WERI-Rb-1 (cell line): ENCODE measurements at places on chromosomes 1 and 21.

DNA sequence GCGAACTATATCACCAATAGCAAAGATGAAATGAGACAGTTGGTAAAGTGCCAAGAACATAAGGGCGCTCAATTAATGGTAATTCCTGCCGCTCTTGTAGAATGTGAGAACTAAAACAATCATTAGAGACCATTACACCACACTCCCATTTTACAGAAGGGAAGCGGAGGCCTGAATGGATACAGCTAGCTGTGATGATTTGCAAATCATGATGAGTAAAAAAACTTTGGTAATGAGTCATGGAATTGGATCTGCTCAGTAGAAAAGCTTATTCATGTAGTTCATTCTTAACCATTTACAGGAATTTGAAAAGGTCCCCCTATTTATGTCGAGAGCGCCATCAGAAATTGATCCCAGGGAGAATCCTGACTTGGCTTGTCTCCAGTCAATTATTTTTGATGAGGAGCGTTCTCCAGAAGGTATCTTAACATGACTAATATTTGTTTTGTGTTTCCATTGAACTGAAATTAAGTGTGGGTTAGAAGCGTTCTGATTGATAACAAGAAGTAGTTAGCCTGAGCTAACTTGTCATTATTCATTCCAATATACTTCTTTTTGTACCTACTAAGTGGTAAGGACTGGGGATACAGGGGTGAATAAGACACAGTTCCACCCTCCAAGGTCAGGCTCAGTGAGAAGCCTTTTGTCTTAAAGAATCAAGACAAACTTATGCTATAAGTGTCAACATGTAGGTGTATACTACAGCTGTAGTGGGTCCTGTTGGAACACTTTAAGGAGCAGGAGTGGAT, 812 bp downstream of the TTC4 start:
- DNase-seq: no peak

GRCh38 chr1:114352797-114353196, 158.2 kb downstream of the TRIM33 start:
- DNase-seq: peak; percentile 89

- no peak for DNase-seq
Measured at GRCh38 chr21:38765056-38765455, 40.7 kb upstream of the ETS2 start.

- no peak for DNase-seq
Measured at GRCh38 chr1:44505210-44505993, 100.3 kb downstream of the RNF220 start.

DNA sequence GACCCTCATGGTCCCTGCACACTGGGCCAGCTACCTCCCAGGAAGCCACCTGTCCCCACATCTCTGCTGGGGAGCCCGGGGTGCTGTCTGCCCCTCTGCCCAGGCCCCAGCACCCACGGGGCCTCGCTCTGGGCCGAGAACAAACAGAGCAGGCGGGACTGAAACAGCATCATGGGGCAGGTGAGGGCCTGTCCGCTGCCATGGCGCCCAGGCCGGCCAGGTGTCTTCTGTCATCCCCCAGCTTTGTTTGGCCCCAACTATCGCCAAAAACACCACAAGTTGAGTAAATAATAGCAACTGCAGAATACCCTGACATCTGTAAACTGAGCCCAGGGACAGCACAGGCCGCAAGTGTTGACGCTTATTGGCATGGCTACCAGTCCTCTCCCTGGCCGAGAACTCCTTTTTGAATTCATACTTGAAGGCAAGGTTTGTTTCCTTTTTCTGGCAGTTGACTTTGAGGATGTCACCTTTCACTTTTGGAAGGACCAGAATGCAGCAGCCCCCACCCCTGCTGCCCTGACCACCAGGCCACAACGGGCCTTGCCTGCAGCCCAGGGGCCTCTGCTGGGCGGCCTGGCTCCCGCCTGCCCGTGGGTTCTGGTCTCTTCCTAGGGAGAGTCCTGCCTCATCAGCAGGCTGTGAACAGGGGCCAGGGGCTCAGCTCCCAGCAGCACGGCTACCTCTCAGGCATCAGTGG, 152.7 kb downstream of the CASZ1 start:
- no peak for DNase-seq

DNA sequence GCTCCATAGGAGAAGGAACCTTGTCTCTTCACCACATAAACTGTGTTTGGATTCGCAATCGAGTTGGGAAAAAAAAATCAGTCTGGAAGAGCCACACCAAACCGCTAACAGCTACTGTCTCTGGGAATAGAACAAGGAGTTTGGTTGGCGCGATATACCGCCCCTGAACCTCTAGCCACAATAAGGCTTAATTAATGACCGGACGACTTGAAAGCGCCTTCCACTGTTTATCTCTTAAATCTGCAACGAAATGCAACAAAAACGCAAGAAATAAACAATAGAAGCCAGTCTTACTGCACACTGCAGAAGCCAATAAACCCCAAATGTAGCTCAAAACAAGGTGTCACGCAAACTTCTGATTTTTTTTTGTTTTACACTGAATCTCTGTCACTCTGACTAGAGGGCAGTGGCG, 10.9 kb downstream of the BTBD19 start:
- DNase-seq: no peak

DNA sequence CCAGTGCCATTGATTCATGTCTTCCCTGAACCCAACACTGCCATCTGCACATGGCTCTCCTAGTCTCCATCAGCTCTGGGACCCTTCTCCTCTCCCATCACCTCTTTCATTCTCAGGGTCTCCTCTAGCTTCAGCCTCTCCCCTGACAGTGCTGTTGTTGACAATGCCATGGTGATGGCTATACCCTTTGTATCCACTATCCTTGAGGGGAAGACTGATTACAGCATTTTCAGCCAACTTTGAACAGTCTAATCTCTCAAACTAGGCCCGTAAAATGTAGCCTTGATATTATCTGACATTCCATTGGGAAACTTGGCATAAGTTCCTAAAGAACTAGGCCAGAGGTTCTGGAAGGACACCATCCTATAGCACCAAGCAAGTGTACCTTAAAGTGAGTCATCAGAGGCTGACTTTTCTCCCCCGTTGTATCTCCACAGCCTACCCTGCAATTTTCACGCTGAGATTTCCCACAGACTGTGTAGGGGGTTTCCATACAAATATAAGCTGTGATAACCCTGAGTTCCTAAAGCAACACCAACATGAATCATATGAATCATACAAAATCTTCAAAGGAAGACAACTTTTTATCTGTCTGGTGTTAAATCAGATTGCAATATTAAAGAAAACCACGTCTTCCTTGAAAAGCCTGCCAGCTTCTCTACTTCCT, 5.8 kb downstream of the HAO2 start:
- DNase-seq: no peak

- no peak for DNase-seq
Measured at GRCh38 chr21:26138615-26139257, 31.8 kb downstream of the APP start.

GRCh38 chr1:199089393-199090122, 450.7 kb downstream of the PTPRC start:
- no peak for DNase-seq

DNA sequence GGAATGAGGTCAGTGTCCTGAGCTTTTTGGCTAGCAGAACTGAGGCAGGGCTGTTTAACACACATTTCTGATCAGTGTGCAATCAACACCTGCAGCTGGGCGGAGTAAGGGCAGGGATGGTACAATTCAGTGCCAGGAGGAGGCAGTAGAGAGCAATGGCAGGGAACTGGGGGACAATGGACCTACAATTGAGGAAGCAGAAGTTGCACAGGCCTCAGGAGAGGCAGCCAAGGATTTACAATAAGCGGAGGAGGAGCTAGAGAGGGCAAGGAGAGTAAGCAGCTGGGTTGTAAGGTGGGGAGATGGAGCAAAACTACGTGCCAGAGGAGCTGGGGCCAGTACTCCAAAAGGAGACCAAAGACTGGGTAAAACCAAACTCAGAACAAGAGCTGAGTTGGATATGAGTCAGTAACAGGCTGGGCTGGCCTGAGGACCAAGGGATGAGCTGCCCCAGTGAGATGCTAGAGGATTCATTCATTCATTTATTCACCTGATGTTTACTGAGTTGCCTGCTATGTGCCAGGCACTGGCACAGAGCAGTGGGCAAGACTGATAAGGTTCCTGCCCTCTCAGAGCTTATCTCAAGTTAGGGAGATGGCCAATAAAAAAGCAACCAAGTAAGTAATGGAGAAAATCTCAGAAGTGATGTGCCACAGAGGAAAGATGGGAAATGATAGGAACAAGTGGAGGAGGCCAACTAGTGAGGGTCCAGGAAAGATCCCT, 10.4 kb upstream of the GALE start:
- DNase-seq: peak; percentile 64

DNA sequence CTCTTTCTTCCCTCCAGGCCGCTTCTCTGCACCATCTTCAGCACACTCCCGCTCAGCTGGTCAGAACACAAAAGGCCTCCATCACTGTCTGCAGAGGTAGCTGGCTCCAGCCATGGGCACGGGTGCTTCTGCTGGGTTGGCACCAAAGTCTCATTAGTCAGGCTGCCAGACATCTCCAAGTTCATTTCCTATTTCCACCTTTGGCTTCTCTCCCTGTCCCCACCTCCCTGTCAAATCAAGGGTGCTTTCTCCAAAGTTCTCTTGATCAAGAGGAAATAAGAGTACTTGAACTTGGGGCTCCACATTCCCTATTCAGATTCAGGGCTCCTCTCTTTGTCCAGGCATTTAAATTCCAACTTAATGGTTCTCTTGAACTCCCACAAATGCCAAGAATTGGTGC, 33.9 kb upstream of the GRIK3 start:
- DNase-seq: no peak

- DNase-seq: no peak
Measured at GRCh38 chr1:14891991-14892390, 261.6 kb upstream of the TMEM51 start.

DNA sequence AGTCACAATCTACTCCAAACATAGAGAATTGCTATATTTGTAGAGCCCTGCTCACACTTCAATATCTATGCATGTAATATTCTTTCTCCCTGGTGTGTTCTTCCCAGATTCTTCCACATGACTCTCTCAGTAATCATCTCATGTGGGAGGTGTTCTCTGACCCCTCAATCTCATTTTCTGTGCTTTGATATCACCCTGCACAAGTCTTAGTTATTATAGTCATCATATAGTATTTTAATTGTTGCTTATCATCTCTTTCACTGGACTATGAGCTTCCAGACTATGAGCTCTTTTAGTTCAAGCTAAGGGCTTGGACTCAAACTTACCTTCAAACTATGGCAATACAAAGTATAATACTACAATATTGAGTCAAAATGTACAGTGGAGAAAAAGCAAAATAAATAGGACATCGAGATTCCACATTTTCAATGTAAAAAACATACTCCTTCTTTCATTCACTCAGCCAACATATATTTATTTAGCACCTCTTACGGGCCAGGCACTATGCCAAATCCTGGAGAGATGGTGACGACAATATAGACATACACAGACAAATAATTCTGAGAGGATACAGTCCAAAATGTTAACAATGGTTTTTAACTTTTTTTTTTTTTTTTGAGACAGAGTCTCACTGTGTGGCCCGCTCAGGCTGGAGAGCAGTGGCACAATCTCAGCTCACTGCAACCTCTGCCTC, 12.7 kb downstream of the TESK2 start:
- DNase-seq: no peak

GRCh38 chr1:62357916-62358315, 38.7 kb upstream of the KANK4 start:
- no peak for DNase-seq

GRCh38 chr1:201310251-201310985, 27.1 kb downstream of the PKP1 start:
- DNase-seq: no peak

GRCh38 chr1:46219551-46220520, 16.7 kb downstream of the LURAP1 start:
- DNase-seq: peak; percentile 93

DNA sequence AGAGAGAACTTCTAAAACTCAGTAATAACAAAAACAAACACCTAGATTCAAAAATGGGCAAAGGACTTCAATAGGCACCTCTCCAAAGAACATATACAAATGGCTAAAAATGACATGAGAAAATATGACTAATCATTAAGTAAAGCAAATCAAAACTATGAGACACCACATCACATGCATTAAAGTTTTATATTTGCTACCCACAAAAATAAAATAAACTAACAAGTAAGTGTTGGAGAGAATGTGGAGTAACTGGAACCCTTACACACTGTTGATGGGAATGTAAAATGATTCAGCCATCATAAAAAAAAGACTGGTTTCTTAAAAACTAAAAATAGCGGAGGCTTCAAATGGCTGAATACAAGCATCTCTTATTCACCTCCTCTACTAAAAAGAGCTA, 262.1 kb upstream of the PKN2 start:
- no peak for DNase-seq
